ENCODE measurements at places on chromosomes 12 and 14.

DNA sequence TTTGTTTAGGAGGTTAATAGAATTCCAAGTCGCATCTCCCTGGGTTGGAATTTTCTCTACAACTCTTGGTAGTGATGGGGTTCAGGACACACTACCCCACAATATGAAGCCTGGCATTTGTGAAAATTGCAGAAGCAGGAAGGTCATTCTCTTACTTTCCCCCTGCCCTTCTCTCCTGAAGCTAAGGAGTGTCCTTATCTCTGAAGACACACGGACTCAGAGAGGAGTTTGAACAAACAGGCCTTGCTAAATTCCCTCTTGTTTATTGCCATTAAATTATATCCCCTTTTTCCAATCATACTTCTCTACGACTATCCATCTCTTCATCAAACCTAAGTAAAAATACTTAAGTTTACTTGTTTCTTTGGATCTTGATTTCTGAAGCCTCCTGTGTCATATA, 443.0 kb downstream of the RAD51B start:
- no peak for DNase-seq

GRCh38 chr12:40581889-40582288, 110.3 kb upstream of the CNTN1 start:
- no peak for DNase-seq

DNA sequence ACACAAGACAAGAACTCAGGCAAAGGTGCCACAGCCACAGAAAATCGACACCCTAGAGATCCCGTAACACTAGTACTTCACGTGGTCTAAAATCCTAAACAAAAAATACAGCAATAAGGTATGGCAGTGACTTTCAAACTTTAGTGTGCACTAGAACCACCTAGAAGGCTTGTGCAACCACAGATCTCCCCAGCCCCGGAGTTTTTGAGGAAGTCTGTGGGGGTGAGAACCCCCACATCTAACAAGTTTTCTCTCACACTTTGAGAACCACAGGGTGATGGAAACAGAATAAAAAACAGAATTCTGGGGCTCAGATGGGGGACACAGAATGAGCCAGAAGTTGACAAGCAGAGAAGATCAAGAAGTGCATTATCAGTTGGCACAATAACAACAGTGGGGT, 254.0 kb downstream of the ANO6 start:
- DNase-seq: no peak

DNA sequence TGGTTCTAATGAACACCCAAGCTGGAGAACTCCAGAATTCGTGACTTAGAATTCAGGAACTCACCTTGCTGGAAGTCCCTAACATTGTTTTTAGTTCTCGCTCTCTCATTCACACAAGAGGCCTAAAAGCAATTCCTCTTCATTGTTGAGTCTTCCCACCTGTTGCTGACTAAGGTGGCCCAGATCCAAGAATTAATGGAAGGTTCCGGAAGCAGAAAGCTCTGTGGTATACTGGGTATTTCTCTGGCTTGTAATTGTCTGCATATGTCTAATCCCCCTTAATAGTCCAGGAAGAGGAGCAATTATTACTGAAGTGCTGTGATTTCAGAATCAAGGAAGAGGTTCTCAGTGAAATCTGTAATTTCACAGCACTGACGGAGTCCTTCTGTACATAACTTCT, 31.4 kb downstream of the TMEM233 start:
- DNase-seq: no peak

DNA sequence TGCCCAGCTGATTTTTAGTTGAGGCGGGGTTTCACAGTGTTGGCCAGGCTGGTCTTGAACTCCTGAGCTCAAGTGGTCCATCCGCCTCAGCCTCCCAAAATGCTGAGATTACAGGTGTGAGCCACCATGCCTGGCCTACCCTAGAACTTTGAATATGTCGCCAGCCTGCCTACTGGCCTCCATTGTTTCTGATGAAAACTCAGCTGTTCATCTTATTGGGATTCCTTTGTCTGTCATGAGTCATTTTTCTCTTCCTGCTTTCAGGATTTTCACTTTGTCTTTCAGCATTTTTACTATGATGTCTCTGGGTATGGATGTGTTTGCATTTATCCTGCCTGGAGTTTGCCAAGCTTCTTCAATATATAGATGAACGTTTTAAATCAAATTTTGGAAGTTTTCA, 8.1 kb upstream of the B3GNT4 start:
- DNase-seq: no peak

DNA sequence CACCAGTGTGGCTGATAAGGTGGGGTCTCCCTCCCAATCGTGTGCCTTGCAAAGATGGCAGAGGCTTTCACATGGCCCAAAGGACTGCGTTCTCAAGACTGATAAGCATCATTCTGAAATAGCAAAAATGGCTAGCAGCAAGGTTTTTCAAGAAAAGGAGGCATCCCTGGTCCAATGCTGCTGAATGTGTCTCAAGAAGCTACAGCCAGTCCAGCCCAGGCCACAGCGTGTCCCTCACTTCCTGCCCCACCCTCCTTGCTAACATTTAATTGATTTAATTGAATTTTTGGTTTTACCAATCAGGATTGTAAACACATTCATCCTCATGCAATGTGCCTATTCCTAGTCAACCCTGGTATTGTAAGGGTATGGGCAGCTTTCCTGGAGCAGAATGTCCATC, 55.9 kb downstream of the C14orf132 start:
- no peak for DNase-seq

- no peak for DNase-seq
These were observed 76.9 kb upstream of the TMEM132C start for GRCh38 chr12:128190052-128190451.

- DNase-seq: peak; percentile 43
These were observed 161.6 kb upstream of the HIF1A start for GRCh38 chr14:61533513-61534255.

DNA sequence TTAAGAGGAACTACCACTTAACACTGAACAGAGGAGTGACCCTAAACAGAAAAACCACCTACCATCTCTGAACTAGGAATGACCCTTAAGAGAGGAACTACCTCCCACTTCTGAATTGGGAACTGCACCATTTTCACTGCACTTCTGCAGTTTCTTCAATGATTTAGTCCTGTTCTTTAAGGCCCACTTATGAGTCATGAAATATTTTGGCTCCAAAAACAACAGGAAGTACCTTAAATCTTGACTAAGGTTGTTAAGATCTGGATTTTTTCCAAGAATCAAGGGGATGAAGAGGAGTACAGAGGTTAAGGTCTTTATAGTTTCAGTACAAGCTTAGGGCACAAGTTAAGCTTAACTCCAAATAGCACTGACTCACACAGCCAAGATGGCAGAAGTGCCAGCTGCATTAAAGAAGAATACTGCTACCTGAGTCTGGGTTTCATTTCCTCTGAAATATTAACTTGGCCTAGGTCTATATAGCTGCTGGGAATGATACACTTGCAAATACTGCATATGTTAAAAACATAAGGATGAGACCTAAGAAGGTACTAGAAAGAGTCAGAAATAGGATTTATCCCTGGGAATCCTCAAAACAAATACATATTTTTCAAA, 4.2 kb downstream of the NPC2 start:
- no peak for DNase-seq

- no peak for DNase-seq
These were observed 13.8 kb downstream of the RAPGEF3 start for GRCh38 chr12:47744778-47745436.

GRCh38 chr12:28782812-28783211, 366.3 kb upstream of the FAR2 start:
- DNase-seq: no peak

- no peak for DNase-seq
These were observed 6.5 kb upstream of the TBX3 start for GRCh38 chr12:114690267-114691135.

DNA sequence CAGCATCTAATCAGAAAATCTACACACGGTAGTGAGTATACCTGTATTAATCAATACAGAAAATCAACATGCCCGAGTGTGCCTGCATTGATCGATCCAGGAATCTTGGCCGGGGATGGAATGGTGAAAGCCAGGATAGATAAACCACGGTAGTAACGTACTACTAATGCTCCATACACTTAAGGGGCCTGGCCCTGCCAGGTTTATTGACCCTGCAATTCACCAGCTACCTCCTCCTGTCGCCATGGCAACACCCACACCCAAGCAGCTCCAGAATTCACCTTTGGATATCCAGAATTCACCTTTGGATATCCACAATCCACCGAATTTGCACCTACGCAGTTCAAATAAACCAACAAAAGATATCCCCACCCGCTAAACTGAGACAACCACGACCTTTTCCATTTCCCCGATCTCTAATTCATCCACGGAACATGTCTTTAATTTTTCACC, 14.8 kb upstream of the CALM1 start:
- DNase-seq: peak; percentile 89

DNA sequence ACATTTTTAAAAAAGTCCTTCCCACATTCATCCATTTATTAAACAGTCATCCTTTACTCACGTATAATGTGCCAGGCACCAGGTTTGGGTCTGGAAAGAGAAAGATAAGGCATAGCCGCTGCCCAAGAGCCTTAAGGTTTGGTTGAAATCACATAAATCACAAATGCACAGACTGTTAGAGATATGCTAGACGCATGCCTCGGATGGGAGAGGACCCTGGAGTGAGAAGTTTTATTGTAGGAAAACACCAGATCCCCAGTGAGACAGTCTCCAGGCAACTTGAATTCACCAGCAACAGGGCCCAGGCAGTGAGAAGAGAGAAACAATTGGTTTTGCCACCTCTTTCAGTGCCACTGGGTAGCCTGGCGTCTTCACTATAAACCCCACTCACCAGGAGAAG, 305.9 kb upstream of the AMIGO2 start:
- DNase-seq: no peak

DNA sequence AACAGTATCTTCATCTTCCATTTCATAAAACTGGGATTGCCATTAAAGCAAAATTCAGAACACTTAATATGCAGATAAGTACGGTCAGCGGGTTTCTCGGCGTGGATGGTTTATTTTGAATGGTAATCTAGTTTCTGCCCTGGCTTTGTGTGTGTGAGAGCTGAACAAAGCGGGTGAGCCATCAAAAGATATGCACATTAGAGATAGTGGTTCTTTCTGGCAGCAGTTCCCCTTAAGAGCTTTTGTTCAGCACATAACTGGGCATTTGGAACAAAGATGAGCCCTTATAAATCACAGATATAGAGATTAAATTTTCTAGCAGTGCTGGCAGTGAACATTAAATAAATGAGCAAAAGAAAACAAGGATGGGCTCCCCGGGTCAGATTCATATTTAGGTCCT, 207.5 kb downstream of the CALM1 start:
- DNase-seq: no peak

- no peak for DNase-seq
These were observed 33.6 kb downstream of the CCDC91 start for GRCh38 chr12:28223858-28224257.

GRCh38 chr14:99688210-99688581, 4.1 kb downstream of the CYP46A1 start:
- DNase-seq: no peak

- DNase-seq: no peak
These were observed 49.4 kb upstream of the PSMA6 start for GRCh38 chr14:35242599-35243311.

DNA sequence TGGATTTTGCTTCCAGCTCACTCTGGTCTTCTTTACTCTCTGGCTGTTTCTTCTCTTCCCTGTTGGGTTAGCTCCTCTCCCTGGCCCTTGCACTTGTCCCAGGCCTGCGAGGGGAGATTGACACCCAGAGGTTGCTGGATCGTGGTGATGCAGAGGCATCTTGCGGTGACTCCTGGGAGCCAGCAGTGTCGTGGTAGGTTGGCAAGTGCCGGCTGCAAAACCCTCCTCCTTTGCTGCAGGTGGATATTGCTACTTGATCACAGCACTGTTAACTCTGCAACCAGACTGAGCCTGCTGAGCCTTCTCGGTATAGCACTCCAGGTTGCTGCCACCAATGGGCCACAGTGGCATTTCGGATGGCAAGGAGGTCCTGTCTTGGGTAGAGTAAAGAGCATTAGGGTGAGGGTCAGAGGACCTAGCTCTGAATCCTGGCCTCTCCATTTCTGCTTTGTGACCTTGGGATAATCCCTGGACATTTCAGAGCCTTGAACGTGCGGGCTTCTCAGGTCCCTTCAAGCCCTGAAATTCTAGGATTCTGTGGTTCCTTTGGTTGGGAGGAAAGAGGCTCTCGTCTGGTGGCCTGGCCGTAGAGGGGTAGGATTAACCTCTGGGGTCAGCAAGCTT, 87.4 kb downstream of the TSPAN9 start:
- DNase-seq: no peak

- no peak for DNase-seq
These were observed 5.4 kb downstream of the SOS2 start for GRCh38 chr14:50225974-50226297.

DNA sequence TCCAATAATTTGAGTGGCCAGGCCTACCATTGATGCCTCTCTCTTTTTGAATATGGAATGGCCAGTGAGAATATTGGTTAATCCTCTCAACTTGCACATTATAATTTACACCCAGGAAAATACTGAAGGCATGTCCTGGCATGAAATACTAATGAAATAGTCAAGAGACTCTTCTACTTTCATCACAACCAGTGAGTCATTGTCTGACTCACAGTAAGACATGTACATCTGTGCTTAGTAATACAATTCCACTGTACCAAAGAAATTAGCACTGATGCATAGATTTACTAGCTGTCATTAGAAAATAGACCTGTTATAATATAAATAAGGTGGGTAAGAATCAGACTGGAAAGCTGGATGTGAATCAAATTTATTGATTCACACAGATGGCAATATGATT, 31.6 kb downstream of the KCNC2 start:
- DNase-seq: no peak

DNA sequence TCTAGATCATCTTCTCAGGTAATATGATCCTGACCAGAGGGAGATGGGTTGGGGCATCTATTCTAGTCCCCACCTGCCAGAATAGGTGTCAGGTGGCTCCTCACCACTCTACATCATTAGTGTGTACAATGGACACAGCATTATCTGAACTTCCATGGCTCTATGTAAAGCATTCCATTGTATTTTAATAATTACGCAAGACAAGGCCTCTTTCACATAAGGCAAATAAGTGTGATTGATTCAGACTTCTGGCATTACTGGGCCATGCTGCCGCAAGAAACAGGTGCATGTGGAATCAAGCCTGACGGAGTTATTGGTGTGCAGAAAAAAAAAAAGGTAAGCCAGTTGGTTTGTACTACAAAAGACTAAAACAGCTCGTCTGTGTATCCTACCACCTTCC, 3.1 kb upstream of the DDHD1 start:
- no peak for DNase-seq

GRCh38 chr14:35398071-35398584, 6.4 kb downstream of the NFKBIA start:
- DNase-seq: no peak

GRCh38 chr12:102680304-102680703, 199.9 kb upstream of the IGF1 start:
- DNase-seq: no peak
